Prostate gland (tissue), 2 donors: ENCODE measurements at places on chromosomes 4 and X.
A peak's percentile ranks its signal among the peaks of the same experiment; 100 is the strongest.

DNA sequence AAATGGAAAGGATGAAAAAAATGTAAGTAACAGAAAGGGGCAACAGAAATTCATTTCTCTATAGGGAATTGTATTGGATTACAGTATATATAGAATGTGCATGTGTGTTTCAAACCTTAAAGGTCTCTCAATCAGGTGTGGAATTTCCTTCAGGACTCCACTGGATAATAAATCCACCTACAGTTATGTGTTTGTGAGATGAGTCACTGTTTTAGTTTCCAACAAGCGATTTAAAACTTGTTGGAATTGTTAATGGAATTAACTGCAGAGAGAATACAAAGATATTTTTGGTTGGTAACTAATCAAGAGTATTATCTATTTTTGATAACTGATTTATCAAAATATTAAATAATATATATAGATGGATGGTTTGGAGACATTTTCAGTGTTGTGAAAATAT is 32.8 kb downstream of the CEP44 start:
- H3K27ac ChIP-seq = no peak overlapping the region
- no peak overlapping the region for H3K4me3 ChIP-seq
- DNase-seq = no peak

DNA sequence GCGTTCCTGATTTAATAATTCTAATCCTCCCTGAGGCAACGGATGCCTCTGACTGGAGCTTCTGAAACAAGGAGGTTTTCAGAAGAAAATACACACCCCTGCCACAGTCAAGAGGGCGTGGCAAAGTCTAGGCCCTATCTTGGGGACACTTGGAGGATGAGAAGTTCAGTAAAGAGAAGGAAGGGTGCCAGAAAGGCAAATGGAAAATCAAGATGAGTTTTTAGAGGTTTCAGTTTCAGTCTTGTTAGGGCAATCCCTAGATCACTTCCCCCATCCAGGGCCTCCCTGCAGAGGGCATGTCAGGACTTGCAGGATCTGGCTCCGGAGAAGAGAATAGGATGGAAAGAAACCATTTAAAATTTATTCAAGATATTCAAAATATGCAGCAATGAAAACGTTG is 28.5 kb upstream of the FGF2 start:
- no peaks in the 10 kb centered on the region for H3K27me3 ChIP-seq
- peak; percentile 57 for DNase-seq
- H3K36me3 ChIP-seq = no peaks in the 10 kb centered on the region
- H3K4me1 ChIP-seq = no peaks in the 10 kb centered on the region
- H3K27ac ChIP-seq = peak overlapping the region; percentile 35

- H3K27ac ChIP-seq = no peak overlapping the region
- no peaks in the 10 kb centered on the region for H3K36me3 ChIP-seq
- H3K27me3 ChIP-seq = no peaks in the 10 kb centered on the region
- no peak overlapping the region for H3K4me3 ChIP-seq
Measured at GRCh38 chr4:165784672-165785071, 88.4 kb upstream of the TLL1 start.

DNA sequence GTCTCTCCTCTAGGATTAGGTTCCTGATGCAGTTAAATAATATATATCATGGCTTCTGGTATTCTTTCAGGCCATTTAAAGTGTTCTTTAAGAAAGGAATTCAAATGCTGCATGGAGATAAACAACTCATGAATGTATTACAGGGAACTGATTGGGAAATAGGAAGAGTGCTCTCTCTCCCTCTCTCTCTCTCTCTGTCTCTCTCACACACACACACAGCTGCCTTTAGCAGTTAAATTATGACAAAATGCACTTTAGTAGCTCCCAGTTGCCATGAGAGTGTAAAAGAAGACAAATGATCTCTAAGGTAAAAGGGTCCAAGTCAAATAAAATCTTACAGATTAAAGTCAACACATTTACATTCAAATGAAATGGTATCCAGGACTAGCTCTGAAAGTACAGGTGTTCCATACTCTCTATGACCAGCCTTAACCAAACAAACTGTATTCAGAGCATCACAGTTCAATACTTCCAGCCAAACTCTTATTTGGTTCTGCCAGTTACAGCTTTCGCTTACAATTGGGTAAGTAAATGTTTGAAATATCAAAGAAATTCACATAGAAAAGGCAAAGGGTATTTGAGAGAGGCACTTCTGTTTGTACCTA is 94.7 kb upstream of the CXXC4 start:
- H3K36me3 ChIP-seq = no peaks in the 10 kb centered on the region
- no peaks in the 10 kb centered on the region for H3K4me1 ChIP-seq
- no peak overlapping the region for H3K4me3 ChIP-seq
- no peak for DNase-seq
- H3K27ac ChIP-seq = no peak overlapping the region

DNA sequence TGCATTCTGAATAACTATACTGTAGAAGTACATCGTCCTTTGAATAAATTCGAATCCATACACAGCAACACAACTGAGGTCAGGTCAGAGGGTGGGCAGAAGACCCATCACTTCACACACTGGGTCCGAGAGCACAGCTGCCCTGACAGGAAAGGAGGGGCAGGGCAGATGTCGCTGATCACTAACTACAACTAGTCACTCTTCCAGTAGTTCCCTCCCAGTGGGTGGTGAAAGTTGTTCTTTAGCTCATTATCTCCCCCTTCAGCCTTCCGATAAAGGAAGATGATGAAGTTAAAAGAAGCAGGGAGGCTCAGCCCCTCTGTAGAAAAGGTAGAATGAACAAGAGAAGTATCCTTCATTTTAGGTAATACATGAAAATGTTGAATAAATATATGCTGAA is 278.9 kb downstream of the INPP4B start:
- H3K36me3 ChIP-seq = no peaks in the 10 kb centered on the region
